Kasumi-1 (cell line): ENCODE measurements at places on chromosomes 7 and 10.

- DNase-seq, result no peak
These were observed 7.0 kb upstream of the ZNF862 start for GRCh38 chr7:149830997-149831740.

- DNase-seq, result no peak
These were observed 116.4 kb upstream of the NOBOX start for GRCh38 chr7:144519925-144520324.

DNA sequence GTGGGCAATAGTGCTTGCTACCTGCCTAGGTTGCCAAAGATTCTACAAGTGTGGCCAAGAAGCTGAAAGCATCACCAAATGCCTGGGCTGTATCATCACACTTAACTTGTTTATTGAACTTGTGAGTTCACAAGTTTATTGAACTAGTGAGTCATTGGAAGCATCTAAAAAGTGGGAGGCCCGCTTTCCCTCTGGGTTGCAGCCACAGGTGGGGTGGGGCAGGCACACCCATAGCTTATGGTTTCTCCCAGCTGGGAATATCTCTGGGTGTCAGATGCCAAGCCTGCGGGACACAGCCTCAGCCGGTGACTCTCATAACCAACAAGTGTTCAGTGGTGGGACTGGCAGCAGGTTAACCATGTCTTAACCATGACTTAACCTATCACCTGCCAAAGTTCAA lies 145.9 kb upstream of the FAM13C start:
- DNase-seq, result no peak

GRCh38 chr10:2610946-2611345 lies 456.4 kb upstream of the PFKP start:
- DNase-seq, result no peak

- no peak for DNase-seq
These were observed 96.3 kb downstream of the JAZF1 start for GRCh38 chr7:28083998-28084985.

- DNase-seq, result no peak
These were observed 348.5 kb upstream of the SHH start for GRCh38 chr7:156160811-156161210.
